SK-MEL-5 (cell line): ENCODE measurements at places on chromosomes 2 and 18. TPM values are rescaled to one million over a fixed set of nuclear protein-coding genes. Genes with fewer than 3 reads are reported as not detected.

GRCh38 chr2:235685024-235685721, 191.3 kb downstream of the AGAP1 start:
- DNase-seq, result no peak

- DNase-seq, result no peak
Observed at GRCh38 chr2:134086594-134087219, 167.2 kb upstream of the MGAT5 start.

Gene CPO
- not detected in 2 replicates for total RNA-seq

DNA sequence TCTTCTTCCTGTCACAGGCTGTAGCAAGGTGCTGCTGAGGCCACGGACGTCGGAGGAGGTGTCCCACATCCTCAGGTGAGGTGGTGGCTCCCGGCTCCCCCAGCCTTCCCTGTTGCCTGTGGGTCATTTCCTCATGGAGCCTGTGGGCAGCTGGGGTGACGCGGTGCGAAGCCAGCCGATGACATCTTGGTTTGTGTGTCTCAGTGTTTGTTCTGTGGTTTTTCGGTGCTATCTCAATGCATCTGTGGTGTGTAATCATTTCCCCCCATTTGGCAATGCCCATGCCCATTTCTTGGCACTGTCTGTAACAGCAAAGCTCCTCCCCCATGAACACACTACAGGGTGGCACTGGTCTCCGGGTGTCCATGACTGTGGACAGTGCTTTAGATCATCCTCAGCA, 6.6 kb downstream of the D2HGDH start:
- no peak for DNase-seq

- no peak for DNase-seq
Observed at GRCh38 chr2:214361116-214361515, 49.7 kb upstream of the VWC2L start.

Gene ATP6V1B1
- 2.5 TPM in 1 of 2 replicates, not detected in the other for total RNA-seq

- DNase-seq, result no peak
Observed at GRCh38 chr18:48752478-48752877, 198.3 kb downstream of the SMAD7 start.

DNA sequence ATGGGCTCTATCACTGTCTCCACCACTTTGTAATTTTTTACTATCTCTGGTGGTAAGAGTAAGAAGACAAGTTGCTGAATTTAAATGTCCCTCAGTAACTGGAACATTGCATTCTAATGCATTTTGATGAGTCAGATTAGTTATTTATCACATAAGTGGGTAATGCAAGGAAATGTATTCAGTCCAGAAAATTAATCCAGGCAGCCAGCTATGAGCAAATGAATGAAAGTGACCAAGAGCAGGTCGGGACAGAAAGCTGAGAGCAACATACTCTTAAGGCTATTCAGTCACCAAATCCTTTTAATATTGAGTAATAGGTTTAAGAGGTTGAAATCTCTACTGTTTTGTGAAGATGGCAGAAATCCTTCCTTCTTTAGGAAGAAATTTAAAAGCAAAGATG, 265.5 kb upstream of the PARD3B start:
- no peak for DNase-seq

Gene LRRTM4
- total RNA-seq, result 0.05 TPM in 1 of 2 replicates, not detected in the other

Gene CD28
- not detected in 2 replicates for total RNA-seq

Gene AKAIN1
- not detected in 2 replicates for total RNA-seq

DNA sequence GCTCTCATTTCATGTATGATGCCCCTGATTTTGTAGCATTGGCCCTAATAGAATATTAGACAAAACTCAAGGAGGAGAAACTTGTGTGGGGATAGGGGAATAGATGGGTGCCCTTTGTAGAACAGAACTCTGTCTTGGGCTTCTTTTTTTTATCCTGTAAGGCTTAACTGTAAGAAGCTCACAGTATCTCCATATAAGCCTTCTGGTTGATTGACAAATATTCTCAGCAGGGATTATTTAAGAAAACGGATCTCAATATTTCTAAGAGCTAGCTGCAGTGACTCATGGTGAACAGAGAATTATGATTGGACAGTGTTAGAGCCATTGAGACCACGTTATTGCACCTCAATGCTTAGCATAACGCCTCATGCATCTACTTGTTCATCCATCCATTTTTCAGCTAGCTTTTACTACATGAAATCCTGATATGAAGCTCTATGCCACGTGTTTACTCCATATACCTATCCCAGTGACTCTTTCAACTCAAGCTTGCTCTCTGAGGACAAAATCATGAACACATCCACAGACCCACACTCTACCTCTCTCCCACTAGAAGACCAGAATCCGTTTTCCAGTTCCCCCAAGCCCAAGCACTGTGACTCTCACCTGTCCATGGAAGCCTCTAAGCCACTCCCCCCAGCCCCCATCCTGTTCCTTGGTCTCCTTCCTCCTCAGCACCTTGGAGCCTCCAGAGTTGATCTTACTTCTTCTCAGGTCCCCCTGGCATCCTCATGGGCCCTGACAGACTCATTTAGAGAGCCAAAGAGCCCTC, 99.2 kb downstream of the BCL2L11 start:
- no peak for DNase-seq

- no peak for DNase-seq
Observed at GRCh38 chr2:238596571-238597551, 170.1 kb downstream of the ASB1 start.

DNA sequence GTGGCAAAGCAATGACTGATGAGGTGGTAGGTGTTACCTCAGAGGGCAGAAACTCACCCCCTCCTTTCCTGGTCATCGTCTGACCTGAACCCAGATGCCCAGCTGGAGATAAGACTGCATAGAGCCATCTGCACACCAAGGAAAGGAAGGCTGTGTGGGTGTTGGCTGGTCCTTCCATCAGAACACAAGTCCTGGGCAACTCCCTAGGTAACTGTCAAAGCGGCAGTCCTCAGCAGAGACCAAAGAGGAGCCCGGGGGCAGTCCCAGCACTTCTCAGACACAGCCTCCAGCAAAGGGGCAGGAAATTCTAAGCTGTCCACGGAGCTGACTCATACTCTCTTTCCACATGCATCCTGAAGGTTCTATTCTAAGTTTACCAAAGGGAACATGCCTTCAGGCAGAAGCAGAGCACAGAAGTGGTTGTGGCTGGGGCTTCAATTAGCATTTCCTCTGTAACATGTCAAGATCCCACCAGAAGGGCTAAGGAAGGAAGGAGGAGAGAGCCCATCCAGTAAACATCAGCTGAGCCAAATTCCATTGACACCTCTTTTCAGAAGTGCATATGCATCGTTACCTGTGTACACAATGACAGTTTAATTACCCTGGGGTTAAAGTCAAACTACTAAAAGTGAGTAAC, 54.7 kb downstream of the SPRED2 start:
- peak; percentile 51 for DNase-seq

- no peak for DNase-seq
Observed at GRCh38 chr2:110667071-110667470, 10.8 kb downstream of the BUB1 start.

GRCh38 chr2:106338043-106338442, 130.2 kb downstream of the RGPD3 start:
- DNase-seq, result no peak

DNA sequence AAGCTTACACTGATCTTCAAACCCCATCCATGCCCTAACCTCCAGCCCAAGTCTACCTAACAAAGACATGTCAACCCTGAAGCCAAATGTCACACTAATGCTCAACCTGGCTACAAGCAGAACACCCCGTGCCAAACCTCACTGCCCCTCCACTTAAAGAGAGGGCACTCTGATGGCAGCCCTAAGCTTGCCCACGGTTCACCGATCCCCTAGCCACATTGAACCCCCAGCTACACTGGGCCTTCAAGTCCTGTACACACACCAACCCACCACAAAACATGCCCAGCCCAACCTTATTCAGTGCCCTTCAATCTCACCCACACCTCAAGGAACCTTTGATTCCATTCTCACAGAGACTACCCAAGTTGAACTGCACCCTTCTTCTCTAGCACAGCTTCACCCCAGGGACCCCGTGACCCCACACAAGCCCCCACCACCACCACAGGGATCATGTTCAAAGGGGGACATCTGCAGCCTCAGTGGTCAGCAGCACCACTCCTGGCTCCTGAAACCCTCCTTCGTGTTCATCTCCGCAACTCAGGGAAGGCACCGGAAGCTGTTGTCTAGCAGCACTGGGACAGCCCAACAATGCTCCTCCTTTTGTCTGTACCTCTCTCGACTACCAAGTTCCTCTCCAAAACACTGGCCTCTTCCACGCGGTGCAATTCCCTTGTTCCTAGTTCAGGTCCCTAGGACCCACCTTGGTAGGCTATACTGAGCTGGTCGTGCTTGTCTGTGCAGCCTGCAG, 218.8 kb downstream of the CYP26B1 start:
- DNase-seq, result no peak

- peak; percentile 81 for DNase-seq
Observed at GRCh38 chr18:22563164-22563583, 145.5 kb upstream of the CTAGE1 start.

Gene MREG
- total RNA-seq, result 128 and 133 TPM in 2 replicates

Gene RNF125
- total RNA-seq, result 41.4 and 53.3 TPM in 2 replicates

DNA sequence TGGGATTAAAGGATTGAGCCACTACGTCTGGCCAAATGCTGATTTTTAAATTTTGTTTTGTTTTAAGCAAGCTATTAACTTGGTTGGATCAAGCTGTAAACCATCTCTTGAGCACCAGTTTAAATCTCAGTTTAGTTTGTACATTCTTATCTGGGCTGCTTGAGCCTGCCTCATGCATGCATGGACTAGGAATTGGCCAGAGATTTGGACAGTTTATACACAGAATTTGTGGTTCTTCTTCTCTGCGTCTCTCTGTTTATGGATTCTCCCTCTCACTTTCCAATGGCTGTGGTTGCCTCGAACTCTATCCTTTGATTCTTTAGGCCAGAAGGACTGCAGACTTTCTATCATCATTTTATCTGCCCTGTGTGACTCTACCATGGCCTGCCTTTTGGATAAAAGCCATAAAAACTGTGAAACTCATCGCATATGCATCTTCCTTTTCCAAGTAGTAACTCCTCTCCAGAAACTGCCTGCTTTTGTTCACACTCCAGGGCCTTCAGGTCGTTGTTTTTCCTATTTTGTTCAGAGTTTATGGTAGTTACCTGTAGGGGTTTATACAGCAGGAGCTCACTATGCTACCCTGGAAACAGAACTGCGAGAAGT, 32.5 kb upstream of the PLB1 start:
- no peak for DNase-seq
